Umbilical cord (tissue), 2 donors: ENCODE measurements at places on chromosomes 13 and 19. TPM values are rescaled to one million over a fixed set of nuclear protein-coding genes. Genes with fewer than 3 reads are reported as not detected.
A peak's percentile ranks its signal among the peaks of the same experiment; 100 is the strongest.

ANKLE1 gene
- not detected for total RNA-seq

GRCh38 chr19:7778081-7778480 lies 15.0 kb downstream of the CLEC4M start:
- DNase-seq = peak; percentile 12

DNA sequence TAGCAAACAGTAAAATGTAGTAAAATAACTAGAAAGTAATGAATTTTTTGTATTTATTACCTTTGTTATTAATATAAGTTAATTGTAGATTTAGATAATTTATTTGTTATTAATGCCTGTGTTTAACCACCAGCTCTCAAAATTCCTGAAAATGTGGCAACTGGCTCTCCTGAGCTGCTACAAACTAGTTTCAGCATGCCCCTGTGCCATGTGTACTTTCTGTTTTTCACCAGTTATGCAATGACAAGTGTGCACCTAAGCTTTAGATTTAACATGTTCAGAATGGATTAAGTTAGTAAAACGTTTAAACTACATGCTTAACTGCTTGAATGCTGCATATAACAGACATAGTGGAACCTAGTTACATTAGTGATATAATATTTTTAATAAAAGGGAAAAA lies 88.1 kb downstream of the POSTN start:
- DNase-seq = peak; percentile 21

DNA sequence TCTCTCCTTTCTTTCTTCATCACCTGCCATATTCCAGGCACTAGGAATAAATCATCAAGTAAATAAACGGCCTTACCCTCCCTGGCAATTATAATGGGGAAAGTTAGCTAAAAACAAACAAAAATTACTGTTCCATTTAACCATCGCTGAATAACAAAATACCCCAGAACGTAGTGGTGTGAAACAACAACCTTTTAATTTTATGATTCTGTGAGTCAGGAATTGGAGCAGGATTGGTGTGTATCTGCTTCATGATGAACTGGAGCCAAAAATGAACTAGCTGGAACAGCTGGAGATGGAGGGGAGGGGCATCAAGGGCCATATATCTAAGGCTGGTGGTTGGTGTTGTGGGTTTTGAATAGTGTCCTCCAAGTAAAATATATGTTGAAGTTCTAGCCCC lies 3.7 kb upstream of the CADM4 start:
- no peak for DNase-seq

DNA sequence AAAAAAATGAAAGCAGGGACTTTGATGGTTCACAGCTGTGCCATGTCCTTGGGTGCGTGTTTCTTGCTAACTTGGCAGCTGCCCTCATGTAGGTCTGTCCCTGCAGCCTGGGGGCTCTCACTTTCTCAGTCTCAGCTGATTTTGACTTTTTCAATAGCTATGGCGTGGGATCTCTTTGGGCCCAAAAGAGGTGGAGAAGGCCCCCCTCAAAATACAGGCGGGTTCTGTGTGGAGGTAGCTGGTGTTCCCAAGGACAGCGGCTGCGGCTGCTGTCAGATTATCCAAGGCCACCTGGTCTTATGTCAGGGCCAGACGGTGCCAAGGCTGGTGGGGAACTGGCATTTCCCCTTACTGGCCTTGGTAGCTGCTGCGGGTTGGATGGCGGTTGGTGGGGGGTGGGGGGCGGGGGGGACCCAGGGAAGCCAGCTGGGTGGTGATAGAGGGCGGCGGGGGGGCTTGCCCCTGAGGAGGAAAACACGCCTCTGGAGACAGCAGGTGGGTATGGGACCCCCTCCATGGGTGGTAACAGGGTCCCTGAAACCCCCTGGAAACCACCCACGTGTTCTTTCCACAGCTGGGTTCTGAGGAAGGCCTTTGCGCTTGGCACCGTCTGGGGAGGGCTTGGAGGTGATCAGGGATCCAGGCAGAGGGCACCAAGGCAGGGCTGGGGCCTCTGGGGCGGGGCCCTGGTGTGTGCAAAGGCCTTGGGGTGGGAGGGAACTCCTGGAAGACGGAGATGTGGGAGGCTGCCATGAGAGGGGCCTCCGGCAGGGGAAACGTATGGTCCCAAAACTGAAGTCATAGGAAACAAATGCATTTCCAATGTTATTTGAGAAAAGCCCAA lies 4.1 kb downstream of the TIMM13 start:
- no peak for DNase-seq

DNA sequence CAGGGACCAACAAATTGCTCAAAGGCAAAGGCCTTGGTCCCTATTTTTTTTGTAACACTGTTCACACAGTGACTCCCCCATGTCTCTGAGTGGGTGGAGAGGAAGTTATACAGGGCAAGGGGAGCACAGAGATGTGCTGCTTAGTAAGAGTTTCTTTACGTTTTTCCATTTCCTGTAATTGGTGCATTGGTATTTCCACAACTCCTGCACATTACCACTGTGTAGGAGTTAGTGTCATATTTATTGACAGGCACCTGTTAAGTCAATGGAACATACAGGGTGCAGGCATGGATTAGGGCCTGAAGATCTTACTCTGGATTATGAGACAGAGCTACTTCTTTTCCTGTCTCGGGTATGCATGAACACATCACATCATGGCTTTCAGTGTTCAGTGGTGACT lies 45.2 kb downstream of the SOX21 start:
- DNase-seq = no peak

- DNase-seq = no peak
Measured at GRCh38 chr13:30415430-30416030, 6.8 kb upstream of the UBE2L5 start.

- DNase-seq = no peak
Measured at GRCh38 chr19:34128558-34129250, 43.6 kb upstream of the LSM14A start.

DNA sequence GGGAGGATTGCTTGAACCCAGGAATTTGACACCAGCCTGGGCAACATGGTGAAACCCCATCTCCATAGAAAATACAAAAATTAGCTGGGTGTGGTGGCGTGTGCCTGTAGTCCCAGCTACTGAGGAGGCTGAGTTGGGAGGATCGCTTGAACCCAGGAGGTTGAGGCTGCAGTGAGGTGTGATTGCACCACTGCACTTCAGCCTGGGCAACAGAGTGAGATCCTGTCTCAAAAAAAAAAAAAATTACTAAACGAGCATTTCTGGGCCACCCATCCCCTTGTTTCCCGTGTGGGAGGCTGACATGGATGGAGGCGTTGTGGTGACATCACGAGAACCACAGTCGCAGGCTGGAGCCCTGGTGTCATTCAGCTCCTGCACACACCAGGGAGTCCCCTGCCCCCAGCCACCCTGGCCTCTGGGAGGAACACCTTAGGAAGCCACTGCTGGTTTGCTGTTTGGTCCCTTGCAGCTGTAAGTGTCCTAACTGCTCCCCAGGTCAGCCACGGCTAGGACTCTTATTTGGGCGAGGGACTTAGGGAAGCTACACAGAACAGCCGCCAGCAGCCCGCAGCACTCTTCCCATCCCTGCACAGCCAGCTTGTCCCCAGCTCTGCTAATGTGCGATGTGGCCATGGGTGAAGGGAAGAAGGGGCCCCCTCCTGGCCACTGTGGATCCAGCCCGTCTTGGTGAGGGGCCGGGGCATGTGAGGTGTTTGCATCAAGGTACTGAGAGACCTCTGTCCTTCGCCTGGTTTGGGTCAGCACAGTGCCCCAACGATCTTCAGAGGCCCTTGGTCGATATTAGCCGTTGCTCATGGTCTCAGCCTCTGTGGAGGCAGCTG lies 12.7 kb downstream of the NKPD1 start:
- DNase-seq = no peak

C1QTNF9 gene
- total RNA-seq = 1.4 TPM

GRIN3B gene
- total RNA-seq = not detected

DNA sequence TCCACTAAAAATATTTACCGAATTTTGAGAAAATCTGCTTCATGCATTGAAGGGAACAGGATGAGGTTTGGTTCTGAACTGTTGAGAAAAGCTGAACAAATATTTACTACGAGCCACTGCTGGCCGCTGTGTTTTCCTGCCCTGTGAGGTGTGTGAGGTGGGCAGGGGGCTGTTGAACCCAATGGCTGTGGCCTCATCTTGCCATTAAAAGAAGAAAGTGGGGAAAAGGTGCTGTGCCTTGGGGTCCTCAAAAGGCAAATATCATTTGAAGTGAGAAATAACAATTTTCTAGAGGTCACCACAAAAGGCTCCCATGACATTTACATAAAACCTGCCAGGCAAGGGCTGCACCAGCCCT lies 44.7 kb downstream of the KLF2 start:
- DNase-seq = no peak

LRRC63 gene
- total RNA-seq = 0.72 TPM

GRCh38 chr19:51690454-51691073 lies 2.6 kb upstream of the SPACA6 start:
- peak; percentile 95 for DNase-seq

C13orf42 gene
- 0.48 TPM for total RNA-seq

DNA sequence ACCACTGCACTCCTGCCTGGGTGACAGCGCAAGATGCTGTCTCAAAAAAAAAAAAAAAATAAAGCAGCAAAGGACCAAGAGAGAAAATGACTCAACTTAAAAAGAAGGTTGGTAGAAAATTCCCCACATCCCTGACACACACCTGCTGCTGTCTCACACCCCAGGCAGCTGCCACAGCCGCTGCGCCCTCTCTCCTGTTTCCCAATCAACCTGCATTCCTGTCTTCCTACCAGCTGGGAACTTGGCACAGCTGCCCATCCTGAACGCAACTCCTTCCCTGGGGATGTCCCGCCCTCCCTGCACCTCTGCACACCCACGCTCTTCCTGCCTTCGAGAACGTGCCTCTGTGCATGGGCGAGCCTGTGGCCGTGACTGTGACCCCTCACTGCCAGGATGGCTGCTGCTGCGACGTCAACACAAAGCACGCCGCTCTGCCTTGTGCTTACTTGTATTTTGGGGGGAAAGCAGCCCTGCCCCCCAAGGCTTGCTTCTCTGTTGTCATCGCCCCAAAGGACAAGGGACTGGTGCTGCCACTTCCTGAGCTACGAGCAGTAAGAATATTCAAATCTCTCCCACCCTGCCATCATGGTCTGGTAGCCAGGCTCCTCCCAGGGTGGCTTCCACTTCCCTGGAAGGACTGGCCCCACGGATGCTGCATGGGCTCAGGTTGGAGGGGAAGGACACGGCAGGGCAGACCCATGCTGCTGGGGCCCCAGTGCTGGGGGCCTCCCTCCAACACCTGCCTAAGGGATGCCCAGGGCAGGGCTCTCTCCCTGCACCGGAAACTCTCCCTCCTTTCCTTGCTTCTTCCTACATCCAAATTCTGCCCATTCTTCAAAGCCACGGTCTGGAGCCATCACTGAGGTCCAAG lies 20.7 kb downstream of the SH3GL1 start:
- DNase-seq = no peak

DNA sequence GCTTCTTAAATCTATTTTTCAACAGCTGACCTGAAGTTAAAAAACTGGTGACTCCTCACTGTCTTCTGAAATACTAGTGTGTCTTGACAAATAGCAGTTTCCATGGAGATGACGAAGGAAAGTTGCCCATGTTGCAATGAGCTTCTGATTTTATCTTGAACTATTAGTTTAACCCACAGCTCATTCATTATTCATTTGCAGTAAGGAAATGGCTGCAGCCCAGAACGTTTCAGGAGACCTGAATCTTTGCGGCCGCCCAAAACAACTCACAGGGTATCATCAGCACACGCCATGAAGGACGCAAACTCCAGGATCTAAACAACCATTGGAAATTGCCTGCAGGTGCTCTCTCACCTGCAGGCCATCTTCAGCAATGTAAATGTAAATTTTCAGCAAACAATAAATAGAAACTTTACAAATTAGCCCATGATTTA lies 142.5 kb downstream of the DCLK1 start:
- DNase-seq = no peak

DNA sequence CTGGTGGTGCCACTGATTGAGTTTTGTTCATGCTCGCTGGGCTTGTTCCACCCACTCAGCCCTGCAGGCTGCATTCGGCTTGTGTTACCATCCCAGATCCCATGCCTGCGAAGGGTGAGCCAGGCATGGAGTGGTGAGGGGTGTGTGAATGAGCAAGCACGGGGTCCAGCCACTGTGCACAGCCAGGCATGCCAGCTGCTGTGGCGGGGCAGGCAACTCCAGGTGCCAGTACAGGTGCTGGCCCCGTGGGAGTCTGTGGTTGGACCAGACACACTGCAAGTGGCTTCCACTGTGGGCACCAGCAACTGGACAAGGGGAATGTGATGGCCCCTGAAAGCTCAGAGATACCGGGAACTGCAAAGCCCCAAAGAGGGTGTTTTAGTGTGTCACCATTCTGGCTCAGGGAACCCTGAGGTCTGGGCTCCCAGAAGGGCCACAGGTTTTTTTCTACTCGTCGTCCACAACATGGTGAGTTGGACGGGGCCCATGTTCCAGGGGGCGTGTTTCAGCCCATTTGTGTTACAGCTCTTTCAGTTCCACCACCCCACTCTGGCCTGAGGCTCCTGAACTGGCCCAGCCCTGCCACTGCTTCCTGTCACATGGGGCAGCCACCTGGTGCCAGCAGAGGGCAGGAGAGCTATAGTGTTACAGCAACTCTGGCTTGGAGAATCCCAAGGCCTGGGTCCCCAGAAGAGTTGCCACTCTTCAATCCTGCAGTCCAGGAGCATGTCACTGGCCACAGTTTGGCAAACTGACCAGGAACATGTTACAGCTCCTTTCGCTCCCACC lies 217.0 kb upstream of the OBI1 start:
- DNase-seq = no peak

GRCh38 chr13:68027306-68027705 lies 797.2 kb upstream of the PCDH9 start:
- DNase-seq = no peak

DNA sequence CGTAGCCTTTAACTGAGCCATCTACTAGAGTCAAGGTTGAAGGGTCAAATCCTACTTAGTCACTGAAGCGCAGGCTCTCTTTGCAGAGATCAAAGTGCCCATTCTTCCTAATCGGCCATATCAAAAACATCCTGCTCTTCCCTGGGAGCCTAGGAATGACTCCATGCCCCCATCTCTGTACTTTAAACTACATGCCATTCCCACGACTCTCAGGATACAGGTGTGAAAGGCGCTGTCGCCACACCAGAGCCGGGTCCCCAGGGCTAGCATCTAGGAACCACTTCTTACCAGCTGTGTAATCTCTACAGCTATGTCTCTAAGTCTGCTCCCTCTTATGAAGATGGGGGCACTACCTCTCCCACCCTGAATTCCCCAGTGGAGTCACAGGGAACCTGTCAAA lies 22.3 kb downstream of the IRS2 start:
- DNase-seq = no peak

- DNase-seq = peak; percentile 61
Measured at GRCh38 chr19:55526216-55527196, 10.4 kb downstream of the SBK2 start.
